Activated CD4-positive, alpha-beta T cell treated with anti-CD3 and anti-CD28 coated beads for 36 hours (primary cell): ENCODE measurements at places on chromosomes 3 and 15. TPM values are rescaled to one million over a fixed set of nuclear protein-coding genes. Genes with fewer than 3 reads are reported as not detected.

GRCh38 chr3:72247126-72247525, 462.2 kb upstream of the PROK2 start:
- no peak for DNase-seq

GRCh38 chr3:72163809-72164634, 379.1 kb upstream of the PROK2 start:
- no peak for DNase-seq

GRCh38 chr3:52069855-52070254, 13.5 kb upstream of the DUSP7 start:
- DNase-seq = no peak

DNA sequence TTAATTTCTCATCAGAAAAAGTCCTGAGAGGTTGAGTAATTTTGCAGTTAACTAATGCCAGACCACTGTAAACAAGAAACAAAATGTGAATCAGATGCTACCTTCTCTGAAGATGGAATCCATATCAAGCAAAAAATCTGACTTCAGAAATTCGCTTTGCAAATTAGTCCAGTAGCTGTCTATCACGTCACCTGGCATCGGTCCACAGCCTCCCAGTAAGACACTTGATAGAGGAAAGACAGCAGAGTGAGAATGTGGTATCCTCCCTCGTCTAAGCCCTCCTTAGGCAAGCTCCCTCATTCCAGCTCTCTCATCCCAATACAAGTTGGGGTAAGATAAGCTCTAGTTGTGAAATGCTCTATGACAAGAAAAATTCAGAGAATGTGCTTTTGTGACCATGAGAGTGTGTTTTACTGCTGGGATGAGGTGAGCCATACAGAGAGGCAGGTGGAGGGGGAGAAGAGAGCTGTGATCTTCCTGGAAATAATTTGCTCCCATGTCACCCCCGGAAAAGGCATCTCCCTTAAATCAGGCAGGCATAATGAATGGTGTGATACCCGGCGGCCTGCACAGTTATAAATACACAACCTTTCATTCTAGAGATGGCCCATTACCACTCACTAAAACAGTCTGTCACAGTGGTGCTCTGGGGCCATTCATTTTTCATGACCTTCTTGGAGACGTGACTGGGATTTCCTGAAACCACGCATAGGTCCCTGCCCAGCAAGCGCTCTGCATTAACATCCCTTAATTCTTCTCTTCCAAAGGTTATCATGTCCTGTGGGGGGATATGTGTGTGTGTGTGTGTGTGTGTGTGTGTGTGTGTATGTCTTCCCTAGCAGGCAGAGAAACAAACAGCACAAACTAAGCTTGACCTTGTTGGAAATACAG, 602.0 kb upstream of the KCNMB2 start:
- no peak for DNase-seq

- no peak for DNase-seq
These were observed 649.7 kb upstream of the CBLB start for GRCh38 chr3:106518516-106518915.

GRCh38 chr3:189404797-189405484, 226.2 kb upstream of the TP63 start:
- DNase-seq = no peak

The DENND6A gene
- 15.0 TPM for total RNA-seq

The DNAH12 gene
- total RNA-seq = not detected

The FSIP1 gene
- total RNA-seq = 0.32 TPM

The TP53BP1 gene
- total RNA-seq = 23.9 TPM

The CEMIP gene
- not detected for total RNA-seq
